ENCODE measurements at places on chromosomes 5 and 9. TPM values are rescaled to one million over a fixed set of nuclear protein-coding genes. Genes with fewer than 3 reads are reported as not detected.

The SUB1 gene
- total RNA-seq, result 161 TPM

The GAPT gene
- total RNA-seq, result not detected

The BSPRY gene
- total RNA-seq, result not detected

The JAKMIP2 gene
- 0.57 TPM for total RNA-seq

The ANKRD20A1 gene
- total RNA-seq, result under 0.01 TPM

The IFNA21 gene
- not detected for total RNA-seq

The ADAMTS6 gene
- total RNA-seq, result 58.6 TPM

The HDHD3 gene
- total RNA-seq, result 9.9 TPM

The SCGB3A2 gene
- not detected for total RNA-seq

The ASTN2 gene
- total RNA-seq, result 7.1 TPM

The TOPORS gene
- 30.0 TPM for total RNA-seq

The FRRS1L gene
- total RNA-seq, result 0.09 TPM

The PCDHGA5 gene
- total RNA-seq, result 1.3 TPM

The SPINK13 gene
- 2.4 TPM for total RNA-seq

The RXRA gene
- total RNA-seq, result 11.4 TPM

The PCDHGA12 gene
- 9.1 TPM for total RNA-seq

The GCNT4 gene
- total RNA-seq, result 4.3 TPM

The CRB2 gene
- under 0.01 TPM for total RNA-seq

The CCDC112 gene
- total RNA-seq, result 4.1 TPM

The PAEP gene
- total RNA-seq, result not detected

The GLRX gene
- 51.0 TPM for total RNA-seq

The DIAPH1 gene
- 9.2 TPM for total RNA-seq

The PRR16 gene
- 4.0 TPM for total RNA-seq

The TMEM215 gene
- total RNA-seq, result not detected
